ENCODE measurements at places on chromosomes 4 and X.

GRCh38 chr4:57249083-57249482 lies 138.9 kb upstream of the IGFBP7 start:
- peak; percentile 40 for DNase-seq

GRCh38 chrX:45068569-45068968 lies 132.1 kb downstream of the DIPK2B start:
- no peak for DNase-seq

DNA sequence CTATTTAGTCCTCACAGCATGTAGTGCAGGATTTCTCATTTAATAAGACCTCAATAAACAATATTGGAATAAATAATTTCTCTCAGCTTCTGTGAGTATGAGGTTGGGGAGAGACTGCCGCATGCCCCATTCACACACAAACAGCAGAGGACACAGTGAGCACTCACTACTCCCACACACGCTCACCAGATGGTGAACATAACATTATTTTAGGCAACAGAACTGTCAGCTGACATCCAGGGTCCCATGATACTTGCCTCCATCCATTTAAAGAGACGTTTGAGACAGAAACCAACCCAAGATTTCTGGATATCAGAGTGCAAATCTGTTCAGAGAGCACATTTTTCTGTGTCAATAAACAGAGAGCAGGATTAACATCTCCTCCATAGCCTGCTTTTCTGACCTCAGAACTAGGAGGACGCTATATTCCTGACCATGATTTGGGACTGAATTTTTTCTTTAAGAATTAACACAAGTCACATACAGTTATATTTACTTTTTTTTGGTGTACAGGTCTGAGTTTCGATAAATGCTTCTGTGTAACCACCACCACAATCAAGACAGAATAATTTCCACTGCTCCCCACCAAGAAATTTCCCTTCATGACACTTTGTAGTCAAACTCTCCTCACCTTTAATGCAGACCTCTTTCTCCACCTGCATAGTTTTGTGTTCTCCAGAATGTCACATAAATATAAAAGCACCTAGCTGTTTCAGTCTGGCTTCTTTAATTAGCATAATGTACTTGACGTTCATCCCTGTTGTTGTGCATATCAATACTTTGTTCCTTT lies 16.7 kb downstream of the GPRIN3 start:
- DNase-seq: no peak

GRCh38 chrX:119325456-119325855 lies 73.7 kb upstream of the SLC25A43 start:
- no peak for DNase-seq

- DNase-seq: peak; percentile 33
These were observed 204.9 kb downstream of the GBA3 start for GRCh38 chr4:22897520-22898108.

DNA sequence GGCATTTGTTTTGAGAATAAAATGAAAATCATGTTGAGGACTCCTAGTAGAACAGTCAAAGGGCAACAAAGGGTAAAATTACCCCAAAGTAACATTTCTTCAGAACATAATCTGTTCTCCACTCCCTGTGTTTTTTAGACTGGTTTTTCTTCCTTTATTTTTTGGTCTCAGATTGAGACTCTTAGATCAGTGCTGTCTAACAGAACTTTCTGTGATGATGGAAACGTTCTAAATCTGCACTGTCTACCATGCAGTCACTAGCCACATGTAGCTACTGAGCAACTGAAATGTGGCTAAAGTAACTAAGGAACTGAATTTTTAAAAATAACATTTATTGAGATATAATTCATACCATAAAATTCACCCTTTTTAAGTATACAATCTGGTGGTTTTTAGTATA lies 19.8 kb downstream of the CASK start:
- no peak for DNase-seq

Measured in astrocyte of the spinal cord (primary cell).